ENCODE measurements at places on chromosomes 7 and 10.

- no peak for DNase-seq
These were observed 296.1 kb downstream of the ZEB1 start for GRCh38 chr10:31615129-31615528.

DNA sequence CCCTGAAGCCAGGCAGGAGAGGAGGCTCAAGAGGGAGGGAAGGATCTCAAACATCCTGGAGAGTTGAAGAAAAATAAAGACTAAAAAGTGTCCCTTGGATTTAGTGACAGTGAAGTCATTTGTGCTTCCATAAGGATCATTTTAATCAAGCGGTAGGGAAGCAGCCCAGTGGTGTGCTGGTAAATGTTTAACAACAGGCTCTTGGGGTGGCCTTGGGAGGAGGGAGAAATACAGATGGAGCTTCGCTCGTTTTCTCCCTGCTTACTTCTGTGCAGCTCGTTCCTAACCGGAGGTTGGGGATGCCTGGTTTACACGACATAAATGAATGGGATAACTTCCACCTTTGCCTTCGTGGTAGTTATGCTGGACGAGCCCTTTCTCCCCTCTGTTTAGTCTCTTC lies 140.0 kb downstream of the CAMK1D start:
- DNase-seq = no peak

- no peak for DNase-seq
These were observed 1.1 kb upstream of the PWWP2B start for GRCh38 chr10:132395704-132396493.

DNA sequence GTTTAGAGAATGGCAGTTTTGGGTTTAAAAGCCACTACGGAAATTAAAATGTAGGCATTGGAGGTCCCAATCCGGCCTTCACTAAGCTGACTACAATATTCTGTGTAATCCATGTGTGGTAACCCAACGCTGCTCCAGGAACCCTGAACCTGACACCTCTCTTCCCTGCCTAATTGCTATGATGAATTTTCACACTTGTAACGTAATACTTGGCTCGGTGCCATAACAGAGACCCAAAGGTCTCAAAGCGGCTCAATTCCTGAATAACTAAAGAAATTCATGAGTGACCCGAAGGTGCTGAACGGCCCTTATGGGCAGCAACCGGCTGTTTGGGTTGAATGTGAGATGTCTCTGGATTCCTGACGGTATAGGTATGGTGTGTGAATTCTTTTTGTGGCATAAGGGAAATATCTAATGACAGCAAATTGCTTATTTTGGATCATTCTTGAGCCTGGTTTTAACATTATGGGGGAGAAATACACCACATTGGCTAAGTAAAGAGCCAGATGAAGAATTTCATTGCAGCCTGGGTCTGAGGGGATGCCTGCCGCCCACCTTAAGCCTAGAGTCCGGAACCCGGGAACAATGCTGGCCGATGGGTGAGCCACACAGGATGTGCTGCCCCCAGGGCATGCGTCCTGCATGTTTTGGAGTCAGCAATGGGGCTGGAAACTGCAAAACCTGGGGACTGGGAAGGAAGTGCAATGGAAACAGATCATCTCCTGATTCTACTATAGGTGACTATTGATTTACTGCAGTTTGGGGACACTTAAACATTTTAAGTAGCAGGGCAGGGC lies 69.7 kb upstream of the FZD8 start:
- no peak for DNase-seq

- DNase-seq = peak; percentile 91
These were observed 20.6 kb downstream of the RBM20 start for GRCh38 chr10:110664483-110665420.

DNA sequence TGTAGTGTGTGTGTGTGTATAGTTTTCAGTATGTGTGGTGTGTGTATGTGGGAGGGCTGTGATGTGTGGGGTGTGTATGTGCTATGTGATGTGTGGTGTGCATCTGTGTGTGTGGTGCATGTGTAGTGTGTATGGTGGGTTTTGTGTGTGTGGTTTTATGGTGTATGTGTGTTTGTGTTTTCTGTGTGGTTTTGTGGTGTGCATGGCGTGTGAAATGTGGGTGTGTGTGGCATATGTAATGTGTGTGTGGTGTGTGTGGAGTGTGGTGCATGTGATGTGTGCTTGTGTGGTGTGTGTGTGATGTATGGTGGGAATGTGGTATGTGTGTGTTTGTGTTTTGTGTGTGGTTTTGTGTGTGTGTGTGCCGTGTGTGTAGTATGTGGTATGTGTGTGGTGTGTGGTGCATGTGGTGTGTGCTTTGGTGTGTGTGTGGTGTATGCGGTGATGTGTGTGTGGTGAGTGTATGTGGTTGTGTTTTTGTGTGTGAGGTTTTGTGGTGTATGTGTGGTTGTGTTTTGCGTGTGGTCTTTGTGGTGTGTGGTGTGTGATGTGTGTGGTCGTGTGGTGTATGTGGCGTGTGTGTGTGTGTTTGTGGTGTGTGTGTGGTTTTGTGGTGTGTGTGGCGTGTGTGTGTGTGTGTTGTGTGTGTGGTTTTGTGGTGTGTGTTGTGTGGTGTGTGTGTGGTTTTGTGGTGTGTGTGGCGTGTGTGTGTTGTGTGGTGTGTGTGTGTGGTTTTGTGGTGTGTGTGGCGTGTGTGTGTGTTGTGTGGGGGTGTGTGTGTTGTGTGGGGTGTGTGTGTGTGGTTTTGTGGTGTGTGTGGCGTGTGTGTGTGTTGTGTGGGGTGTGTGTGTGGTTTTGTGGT lies 18.0 kb upstream of the PPP2R2D start:
- no peak for DNase-seq

DNA sequence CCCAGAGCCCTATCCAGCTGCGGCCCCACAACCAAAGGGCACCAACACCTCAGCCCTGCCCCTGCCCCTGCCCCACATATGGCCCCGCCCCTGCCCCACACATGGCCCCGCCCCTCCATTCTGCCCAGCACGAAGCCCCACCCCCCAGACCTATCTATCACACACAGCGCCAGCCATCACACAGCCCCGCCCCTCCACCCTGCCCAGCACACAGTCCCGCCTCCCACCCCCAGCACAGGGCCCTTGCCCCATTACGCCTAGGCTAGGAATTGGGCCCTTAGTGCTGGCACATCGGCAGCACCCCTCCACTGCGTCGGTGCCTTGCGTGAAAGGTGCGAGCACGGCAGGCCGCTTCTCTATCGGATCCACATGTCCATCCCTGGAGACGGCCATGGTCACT lies 126.8 kb downstream of the MAD1L1 start:
- DNase-seq = no peak

- peak; percentile 54 for DNase-seq
These were observed 28.6 kb upstream of the NRP1 start for GRCh38 chr10:33363106-33363505.

DNA sequence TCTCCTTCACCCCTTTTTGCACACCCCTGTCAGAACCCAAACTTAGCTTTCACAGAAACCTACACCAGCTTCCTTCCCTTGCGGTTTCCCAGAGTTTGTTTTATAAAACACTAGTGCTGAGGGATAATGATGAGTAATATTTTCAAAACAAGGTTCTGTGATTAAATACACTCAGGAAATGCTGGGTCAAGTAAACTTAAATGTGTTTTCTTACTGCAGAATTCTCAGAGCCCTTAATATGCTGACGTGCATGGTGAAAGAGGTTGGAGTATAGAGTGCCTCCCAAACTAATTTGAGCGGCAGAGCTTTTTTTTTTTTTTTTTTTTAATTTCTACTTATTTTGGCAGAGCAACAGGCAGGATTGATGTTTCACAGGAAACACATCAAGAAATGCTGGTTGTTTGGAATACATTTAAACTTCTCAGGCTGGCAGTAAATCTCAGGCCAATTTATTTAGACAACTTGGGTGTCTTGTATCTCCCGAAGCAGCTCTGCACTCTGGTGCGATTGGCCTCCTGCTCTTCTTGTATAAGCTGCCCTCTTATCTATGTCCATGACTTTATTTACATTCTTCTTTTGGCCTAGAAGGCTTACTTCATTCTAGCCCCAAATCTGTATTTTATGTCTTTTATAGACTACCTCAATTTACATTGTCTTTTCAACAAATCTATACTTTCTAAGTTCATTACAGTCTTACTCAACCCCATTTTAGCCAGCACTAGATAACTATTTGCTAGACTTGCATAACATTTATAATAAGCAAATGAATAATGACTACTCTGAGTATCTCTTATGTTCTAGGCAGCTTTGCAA lies 165.4 kb downstream of the BMPER start:
- DNase-seq = no peak

DNA sequence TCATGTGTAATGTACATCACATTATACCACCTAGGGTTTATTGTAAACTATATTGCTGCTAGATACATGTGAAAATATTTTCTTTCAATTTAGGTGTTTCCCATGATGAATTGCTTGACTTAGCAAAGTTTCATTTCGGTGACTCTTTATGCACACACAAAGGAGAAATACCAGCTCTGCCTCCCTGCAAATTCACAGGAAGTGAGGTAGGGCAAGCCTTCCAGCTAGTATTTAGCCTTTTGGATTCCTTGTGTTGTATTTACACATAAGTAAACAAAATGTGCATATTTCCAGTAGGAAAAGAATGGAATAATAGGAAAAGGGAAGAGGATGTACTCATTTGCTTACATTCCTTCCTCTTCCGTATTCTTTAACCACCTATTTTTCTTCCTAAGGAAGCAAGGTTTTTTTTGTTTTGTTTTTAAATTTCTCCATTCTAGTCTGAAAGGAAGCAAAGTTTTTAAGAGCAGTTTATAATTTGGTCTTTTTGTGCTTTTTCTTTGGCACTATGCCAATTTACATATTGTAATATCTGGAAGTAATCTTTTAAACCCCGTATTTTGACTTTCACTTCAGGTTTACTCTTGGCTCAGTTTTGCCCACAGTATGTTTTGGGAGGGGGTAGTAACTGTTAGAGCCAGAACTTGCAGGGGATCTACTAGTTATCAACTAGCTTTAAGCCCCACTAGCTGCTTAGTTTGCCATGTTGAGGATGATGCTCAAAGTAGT lies 10.4 kb downstream of the PMPCB start:
- no peak for DNase-seq

DNA sequence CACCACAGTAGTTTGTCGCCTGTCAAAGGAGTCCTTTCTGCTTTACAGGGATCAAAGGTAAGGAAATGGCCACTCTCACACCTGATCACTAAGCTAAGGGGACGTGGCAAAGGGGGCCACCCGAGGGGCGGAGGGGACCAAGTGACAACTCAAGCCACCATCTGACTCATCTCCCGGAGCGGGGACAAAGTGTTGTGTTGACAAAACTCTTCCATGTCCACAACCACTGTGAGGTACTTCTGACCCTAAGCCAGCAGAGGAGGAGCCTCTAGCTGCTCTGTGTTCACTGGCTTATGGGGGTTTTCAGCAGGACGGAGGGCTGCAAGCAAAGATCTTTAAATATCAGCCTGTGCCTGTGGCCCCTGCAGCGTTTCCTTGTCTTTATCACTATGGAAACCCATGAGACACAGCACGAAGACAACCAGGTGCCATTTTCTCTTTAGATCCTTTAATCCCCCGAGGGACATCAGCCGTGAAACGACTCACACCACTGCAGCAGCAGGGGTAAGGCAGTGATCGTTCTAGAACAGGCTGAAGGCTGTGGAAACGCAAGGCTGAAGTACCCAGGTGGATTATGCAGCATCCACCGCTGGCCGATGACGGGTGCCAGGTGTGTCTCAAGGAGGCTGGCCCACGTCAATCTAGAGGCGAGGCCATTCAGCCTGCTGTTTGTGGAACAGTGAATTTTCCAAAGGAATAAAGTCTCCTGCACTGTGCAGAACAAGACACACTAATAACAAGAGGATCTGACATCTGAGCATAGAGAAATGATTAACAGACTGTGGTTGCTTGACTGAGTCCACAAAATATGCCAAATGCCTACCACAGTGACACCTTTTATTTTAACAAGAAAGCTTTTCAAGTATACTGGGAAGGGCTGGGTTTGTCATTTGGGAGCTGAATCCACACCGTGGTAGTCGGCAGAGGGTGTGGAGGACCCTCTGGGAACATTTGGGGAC lies 26.6 kb upstream of the DDC start:
- DNase-seq = no peak

DNA sequence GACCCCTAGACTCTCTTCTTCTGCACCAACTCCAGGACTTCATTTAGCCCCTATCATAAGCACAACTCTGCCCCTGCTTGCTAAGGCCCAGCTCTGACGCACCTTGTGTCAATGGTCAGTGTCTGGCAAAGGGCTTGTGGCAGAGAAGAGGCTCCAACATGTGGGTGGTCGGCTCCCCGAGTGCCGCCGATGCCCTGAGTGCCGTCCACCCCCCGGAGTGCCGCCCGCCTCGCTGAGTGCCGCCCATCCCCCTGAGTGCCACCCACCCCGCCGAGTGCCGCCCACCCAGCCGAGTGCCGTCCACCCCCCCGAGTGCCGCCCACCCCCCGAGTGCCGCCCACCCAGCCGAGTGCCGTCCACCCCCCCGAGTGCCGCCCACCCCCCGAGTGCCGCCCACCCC lies 50.3 kb downstream of the ASB13 start:
- DNase-seq = no peak

DNA sequence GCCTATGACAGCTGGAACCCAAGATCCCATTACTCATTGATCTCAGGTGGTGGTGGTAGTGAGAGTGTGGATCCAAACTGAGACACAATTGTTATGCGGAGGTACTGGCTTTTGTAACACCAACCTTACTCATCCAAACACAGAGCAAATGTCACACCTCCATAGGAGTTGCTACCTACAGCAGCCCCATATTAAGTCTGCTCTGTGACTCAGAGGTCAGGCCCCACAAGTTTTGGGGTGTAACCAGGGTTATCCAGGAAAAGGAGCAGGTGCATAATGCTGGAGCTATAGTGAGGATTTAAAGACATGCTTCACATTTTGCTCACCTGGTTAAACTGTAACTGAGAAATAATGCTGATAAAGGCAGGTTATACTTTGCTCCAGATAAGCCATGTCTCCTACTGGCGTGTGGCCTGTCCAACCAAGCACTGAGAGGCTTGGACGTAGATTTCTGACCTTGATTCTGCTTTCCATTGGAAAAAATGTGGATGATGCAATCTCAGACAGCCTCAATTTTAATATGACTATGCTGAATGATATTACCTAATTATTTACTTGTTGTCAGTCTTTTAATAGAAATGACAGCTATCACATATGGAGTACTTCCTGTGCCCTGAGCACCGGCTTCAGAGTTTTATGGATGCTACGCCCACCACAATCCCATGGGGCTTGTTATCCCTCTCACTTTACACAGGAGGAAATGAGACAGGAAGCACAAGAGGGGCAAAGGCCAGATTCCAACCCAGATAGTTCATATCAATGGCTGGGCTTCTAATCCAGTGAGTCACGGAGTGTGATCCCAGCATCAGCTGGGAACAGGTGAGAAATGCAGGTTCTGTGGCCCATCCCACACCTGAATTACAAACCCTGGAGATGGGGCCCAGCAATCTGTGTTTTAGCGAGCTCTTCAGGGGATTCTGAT lies 181.3 kb downstream of the CHN2 start:
- DNase-seq = peak; percentile 22

- peak; percentile 53 for DNase-seq
These were observed 72.6 kb upstream of the NFKB2 start for GRCh38 chr10:102322914-102323313.

DNA sequence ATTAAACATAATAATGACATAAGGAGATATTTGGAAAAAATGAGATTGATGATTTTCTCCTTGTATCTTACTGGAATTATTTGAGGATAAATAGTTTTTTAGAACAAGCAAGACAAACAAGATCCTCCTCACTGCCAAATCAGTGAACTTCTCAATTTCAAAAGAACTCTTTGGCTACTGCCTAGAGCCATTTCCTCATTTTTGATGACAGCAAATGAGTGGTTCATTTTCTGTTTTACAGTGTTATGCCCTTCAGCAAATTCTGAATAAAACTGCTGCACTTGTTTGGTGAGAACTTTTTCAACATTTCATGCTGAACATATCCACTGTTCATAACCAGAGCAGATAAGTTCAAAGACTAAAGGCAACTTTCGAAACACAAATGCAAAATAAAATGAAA lies 42.5 kb upstream of the AHR start:
- DNase-seq = no peak
